Activated T-cell treated with anti-CD3 and anti-CD28 coated beads for 48 hours (primary cell): ENCODE measurements at places on chromosomes 2 and 18.

DNA sequence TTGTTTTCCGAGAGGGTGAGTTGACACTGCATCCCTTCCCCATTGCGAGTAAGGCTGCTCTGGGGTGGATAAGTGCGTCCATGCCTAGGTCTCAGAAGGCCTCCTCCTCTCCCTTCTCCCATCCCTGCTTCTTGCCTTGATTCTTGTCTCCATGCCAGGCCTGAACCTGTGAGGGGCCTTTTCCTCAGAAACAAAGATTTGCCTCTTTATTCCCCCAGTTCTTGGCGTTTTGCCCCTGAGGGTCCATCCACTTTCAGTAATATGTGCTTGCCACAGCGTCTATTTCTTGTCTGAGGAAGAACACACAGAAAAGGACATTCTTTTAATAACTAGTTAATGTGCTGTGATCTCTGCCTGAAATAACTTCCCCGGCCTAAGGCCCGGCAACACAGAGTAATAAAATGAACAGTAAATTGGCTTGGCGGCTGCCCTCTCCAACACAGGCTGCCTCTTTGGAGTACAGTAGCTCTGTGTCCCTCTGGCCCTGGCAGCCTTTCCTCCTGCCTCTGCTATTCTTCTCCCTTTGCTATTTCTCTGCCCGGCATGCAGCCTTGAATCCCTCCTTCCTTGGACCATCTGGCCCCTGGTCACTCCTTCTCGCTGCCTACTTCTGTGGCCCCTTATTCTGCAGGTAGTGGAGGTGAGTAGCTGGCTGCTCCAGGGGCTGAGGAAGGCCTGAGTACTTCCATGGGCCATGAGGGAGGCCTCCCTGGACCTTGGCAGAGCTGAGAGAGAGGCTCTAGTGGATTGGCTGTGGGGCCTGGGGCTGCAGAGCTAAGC is 4.4 kb downstream of the EHD3 start:
- DNase-seq: no peak

GRCh38 chr2:172242961-172243360 is 140.3 kb upstream of the DLX2 start:
- DNase-seq: no peak

DNA sequence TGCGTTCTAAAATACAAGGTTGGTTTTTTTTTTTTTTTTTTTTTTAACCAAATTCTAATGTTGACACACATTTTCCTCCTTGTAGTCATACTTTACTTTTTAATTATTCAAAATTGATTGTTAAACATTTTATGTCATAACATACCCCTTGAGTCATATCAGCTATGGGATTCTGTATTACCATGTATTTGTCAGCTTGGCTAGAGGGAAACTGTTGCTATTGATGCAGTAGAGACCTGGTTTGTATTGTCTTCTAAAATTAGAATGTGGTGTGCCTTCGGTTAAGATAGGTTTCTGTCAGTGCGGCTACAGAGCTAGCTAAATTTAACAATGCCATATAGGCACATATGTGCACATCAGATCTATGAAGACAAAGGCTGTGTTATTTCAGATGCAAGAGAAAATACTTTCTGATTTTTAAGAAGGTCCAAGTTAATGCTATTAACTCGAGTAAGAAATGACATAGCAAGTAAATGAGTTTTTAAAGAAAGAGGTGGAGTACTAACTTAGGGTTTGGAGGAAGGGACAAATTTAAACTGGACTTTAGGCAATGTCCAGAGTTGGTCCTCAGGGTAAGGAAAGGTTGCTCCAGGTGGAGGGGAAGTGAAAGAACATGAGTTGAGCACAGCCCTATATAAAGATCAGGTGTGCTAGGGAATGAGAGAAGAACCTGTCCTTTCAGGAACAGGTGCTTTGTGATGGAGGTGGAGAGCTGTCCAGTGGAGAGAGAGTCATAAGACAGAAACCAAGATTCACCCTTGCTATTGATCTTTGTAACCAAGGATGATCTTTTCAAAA is 152.3 kb downstream of the PRPF40A start:
- no peak for DNase-seq

DNA sequence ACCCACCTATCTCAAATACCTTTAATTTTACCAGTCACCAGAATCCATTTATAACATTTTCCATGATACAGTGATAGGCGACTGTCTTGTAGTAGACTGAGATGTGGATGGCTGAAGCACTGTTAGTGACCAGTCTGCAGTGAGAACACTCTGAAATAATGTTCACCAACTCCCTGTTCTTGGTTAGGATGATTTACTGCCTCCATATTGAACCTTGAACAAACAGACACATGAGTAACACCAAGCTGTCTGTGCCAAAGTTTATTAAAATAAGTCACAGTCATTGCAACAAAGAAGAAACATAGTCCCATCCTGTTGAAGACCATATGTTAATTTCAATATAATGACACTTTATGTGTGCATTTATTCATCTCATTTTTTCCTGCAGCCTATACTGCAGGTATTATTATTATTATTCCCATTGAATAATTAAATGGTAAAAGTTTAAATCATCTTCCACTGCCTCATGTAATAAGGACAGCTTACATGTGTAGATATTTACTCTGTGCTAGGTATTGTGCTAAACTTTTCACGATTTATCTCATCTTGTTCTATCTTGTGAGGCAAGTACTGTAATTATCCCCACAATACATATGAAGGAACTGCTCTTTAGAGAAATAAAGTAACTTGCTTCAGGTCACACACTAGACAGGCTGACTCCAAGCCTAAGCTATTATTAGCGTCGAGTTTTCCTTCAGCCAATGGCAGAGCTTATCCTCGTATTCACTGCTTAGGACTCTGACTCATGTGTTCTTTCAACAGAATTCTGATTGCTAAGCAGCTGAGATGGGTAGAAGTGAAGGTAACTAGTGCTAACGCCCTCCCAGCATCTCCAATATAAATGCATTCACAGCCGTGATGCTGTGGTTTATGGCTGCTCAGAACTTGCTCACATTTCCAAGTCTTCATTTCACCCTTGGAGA is 62.5 kb downstream of the ONECUT2 start:
- no peak for DNase-seq

GRCh38 chr2:157696036-157696435 is 67.4 kb upstream of the ACVR1C start:
- DNase-seq: no peak

DNA sequence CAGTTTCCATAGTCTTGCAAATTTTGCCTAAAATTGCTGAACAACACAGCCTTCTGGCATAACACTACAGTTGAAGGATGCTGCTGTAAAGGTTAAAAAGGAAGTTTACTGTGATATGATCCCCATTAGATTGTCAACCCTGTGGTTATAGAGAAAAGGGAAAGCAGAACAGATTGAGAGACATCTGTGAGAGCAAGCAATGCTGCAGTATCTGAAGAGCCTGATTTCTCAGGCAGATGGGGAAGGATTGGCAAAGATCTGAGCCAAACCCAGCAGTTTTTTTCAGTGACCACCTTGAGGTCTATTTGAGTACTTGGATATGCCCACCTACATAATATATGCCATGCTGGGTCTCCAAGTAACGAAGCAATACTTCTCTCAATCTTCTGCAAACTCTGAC is 8.5 kb upstream of the ST8SIA3 start:
- no peak for DNase-seq

GRCh38 chr2:144539289-144539782 is 19.4 kb upstream of the ZEB2 start:
- DNase-seq: no peak

DNA sequence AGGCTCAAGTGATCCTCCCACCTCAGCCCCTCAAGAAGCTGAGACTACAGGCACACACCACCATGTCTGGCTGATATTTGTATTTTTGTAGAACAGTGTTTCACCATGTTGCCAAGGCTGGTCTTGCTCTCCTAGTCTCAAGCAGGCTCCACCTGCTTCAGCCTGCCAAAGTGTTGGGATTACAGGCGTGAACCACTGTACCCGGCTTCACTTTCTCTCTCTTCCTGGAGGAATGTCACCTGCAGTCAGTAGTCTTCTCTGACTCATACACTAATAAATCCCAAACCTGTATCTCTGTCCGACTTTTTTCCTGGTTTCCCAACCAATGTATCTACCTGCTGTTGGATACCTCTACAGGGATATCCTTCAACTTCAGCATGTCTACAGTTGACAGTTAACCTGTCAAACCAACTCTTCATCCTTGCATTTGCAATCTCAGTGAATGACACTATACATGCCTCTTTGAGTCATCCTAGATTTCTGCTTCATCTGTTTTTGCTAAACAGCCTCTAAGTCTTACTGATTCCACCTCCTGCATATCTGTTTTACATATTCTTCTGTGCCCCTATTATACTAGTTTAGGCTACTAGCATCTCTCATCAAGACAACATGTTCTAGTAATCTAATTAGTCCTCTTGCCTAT is 54.5 kb downstream of the RBBP8 start:
- DNase-seq: no peak

DNA sequence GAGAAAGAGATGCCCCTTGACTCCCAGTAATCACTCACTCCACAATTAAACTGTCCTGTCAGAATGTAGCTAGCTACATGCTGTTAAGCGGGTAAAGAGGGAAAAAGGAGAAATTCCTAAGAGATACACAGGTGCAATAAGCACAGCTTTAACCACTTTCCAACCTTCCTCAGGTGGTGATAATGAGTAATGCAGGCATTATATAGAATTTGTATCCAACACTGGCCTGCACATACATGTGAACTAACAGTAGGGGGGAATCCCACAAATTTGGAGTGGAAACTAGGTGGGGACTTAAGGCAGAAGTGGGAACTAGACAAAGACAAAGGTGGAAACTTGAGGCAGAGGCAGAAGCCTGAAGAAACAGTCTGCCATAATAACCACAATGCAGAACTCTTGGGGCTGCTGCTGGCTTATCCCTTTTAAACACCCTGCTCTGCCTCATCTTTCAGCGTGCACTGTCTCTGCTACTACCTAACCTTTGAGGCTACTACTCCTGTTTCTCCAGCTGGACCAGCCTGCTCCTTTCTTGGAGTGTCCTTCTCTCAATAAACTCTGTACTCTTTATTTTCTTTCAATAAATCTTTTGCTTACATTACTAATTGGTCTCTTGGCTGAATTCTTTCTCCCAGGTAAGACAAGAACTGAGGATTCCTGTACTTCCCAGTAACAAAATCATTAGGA is 259.7 kb downstream of the PDE11A start:
- no peak for DNase-seq

DNA sequence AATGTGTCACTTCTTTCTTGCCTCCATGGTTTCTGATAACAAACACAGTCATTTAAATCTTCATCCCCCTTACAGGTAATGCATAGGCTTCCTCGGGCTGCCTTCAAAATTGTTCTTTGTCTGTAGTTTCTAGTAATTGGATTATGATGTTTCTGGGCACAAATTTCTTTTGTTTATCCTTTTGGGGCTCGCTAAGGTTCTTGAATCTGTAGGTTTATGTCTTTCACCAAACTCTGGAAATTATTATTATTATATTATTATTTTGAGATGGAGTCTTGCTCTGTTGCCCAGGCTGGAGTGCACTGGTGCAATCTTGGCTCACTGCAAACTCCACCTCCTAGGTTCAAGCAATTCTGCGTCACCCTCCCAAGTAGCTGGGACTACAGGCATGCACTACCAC is 16.3 kb upstream of the RMP24 start:
- no peak for DNase-seq

GRCh38 chr2:45793305-45793962 is 142.0 kb downstream of the PRKCE start:
- no peak for DNase-seq

DNA sequence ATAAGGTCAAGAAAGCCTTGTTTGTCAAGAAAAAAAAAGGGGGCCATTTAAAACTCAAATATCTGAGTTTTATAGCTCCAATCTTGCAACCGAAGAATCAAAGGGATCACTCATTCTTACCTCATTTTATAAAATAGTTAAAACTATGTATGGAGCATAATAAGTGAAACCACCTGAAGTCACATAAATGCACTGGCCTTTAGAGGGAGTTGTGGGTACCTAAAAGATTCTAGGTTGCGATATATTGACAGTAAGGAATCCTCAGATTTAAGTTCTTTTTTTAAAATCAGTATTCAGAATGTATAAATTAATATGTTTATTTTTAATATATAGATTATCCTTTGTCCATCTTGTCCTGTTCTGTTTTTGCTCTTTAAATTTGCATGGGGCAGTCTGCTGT is 3.4 kb downstream of the ARHGAP28 start:
- DNase-seq: no peak

GRCh38 chr2:98795891-98796676 is 65.2 kb upstream of the MGAT4A start:
- DNase-seq: no peak

GRCh38 chr2:109256111-109256510 is 127.1 kb downstream of the SH3RF3 start:
- DNase-seq: no peak

- no peak for DNase-seq
These were observed 123.6 kb downstream of the RHBDD1 start for GRCh38 chr2:226959418-226959817.

DNA sequence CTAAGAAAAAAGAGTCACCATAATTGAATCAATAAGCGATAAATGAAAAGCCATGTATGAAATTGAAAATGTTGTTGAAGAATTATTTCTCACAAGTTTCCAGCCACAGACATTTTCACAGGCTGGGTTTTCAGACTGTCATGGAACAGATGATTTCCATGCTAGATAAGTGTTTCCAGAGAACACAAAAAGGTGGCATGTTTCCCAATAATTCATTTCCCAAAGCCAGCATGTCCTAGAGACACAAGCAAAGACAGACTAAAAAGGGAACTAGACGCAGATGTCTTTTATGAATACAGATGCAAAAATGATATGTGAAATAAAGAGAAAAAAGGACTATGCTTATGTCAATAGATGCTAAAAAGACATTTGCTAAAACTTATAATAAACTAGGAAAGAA is 255.1 kb downstream of the EIPR1 start:
- no peak for DNase-seq

- DNase-seq: no peak
These were observed 112.5 kb upstream of the SLC38A11 start for GRCh38 chr2:165067643-165068486.

DNA sequence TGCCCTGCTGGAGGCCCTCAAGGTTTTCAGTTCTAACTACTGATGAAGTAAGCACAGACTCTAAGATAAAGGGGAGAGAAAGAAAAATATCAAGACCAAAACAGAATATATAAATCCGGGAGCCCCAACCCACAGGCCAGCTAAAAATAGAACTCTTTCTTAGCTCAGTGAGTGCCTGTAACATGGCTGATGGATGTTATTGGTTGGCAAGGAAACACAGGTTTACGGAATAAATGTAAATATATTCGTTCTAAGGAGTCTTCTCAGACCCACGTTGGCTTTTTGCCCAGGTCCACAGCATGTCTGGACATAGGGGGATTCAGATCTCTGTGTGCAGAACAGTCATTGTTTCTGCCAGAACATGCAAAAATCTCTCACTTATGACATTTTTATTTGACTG is 139.0 kb upstream of the SERPINE2 start:
- no peak for DNase-seq

GRCh38 chr18:55114876-55115275 is 155.6 kb upstream of the CCDC68 start:
- no peak for DNase-seq

GRCh38 chr2:107006836-107007235 is 120.9 kb upstream of the ST6GAL2 start:
- DNase-seq: no peak

- DNase-seq: peak; percentile 20
These were observed 57.1 kb downstream of the ADCYAP1 start for GRCh38 chr18:961644-962355.

- no peak for DNase-seq
These were observed 72.2 kb upstream of the AGAP1 start for GRCh38 chr2:235421618-235422017.
